IMR-90 (cell line): ENCODE measurements at places on chromosomes 6 and 20.

DNA sequence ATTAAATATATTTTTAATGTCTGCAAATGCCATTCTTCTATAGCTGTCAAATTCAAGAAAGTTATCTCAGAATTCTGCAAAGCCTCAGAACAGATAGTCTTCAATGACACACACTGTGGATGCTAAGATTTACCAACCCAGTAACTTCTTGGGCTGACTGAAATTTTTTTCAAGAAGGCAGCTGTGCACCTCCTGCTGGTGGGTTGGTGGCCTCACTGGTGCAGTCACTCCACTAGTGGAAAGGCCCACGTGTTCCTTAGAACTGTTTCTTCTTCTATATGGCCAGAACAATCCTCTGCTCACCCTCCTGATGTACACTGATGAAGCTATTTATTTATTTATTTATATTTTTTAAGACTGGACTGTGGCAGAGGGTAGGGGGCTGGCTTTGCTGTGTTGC is 28.1 kb upstream of the MTCL3 start:
- DNase-seq, result no peak

GRCh38 chr6:49966334-49966733 is 2.4 kb upstream of the DEFB114 start:
- no peak for DNase-seq

DNA sequence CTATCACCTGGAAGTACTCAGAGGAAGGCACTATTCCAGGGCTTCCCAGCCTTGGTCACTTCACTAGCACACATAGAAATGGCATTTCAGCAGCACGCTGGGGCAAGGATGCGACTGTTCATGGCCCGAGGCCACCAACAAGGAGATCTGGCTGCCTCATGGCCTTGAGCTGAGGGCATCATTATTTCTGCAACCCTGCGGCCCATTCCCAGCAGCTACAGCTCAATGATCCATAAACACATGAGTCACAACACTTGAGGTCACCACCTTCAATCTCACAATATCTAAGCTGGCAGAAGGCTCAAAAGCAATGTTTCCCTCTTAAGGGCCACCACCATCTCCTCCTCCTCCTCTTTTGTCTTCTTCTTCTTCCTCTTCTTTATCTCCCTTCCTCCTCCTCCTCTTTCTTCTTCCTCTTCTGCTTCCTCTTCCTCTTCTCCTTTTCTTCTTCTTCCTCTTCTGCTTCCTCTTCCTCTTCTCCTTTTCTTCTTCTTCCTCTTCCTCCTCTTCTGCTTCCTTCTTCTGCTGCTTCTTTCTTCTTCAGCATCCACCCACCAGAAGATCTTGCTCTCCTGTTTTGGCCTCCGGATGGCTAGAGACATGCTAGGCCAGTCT is 382.9 kb upstream of the CNR1 start:
- no peak for DNase-seq

- DNase-seq, result no peak
Measured at GRCh38 chr20:44018942-44019637, 104.4 kb downstream of the TOX2 start.

- no peak for DNase-seq
Measured at GRCh38 chr6:157069585-157069984, 253.7 kb downstream of the TMEM242 start.
